ENCODE measurements at places on chromosomes 11 and 22.

DNA sequence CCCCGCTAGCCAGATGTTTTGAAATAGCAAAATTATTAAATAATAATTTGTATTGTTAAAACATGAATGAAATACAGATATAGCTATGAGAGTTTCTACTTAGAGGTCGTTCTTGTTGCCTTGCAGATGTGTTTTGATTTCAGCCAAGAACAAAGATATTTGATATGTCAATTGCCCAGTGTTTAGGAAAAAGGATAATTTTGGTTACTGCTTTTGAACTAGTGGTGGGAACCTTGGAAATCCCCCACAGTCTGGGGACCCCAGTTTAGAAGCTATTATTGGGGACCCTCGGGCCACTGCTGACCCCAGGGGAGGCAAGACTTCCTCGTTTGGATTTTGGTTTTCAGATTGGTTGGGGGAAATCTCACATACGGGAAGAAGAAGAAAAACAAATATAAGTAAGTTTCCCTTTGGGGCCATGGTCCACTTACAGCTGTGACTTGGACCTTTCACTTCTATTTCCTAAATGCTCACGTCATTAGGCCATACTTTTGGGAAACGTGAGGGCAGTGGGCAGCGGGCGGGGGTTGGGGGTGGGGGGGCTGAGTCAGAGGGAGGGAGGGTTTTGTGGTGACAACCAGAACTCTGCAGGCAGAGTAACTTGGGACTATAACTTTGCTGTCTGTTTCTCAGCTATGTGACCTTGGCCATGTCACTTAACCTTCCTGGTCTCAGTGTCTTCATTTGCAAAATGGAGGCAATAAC, 37.0 kb downstream of the LDLRAD3 start:
- DNase-seq, result peak; percentile 91
- no peaks in the 10 kb centered on the region for H3K27me3 ChIP-seq
- no peak overlapping the region for H3K4me3 ChIP-seq
- H3K4me1 ChIP-seq, result peaks cover 9% of the 10 kb centered on the region
- H3K36me3 ChIP-seq, result no peaks in the 10 kb centered on the region

GRCh38 chr11:101262995-101263394, 133.4 kb upstream of the PGR start:
- no peaks in the 10 kb centered on the region for H3K27me3 ChIP-seq
- H3K27ac ChIP-seq, result no peak overlapping the region
- H3K4me1 ChIP-seq, result no peaks in the 10 kb centered on the region

DNA sequence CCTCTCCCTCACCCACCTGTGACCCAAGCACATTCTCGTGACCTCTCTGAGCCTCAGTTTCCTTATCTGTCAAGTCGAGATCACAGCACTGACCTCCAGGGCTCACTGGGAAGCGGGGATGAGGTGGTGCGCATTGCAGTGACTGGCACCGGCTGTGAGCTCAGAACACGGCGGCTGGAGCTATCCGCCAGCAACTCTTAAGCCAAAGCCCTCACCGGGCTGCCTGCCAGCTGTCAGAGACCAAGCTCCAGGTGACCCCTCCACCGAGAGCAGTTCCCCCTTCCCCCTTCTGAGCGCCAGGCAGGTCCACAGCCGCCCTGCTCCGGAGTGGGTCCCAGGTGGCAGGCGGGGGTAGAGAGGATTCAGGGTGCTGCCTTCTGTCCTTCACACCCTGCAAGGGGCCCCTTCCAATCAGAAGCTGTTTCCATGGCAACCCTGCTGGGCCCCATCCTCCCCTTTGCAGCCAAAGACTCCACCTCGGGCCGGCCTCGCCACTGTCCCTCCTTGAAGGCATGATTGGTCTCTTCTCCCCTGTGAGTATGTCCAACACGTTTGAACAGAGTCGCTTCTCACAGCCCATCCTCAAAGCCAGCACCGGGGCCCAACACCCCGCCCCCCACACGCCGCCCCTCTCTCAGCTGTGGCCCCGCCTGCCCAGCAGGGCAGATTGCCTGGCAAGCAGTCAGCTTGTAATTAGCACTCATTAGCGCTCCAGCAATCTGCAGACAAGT, 98.7 kb downstream of the WNT7B start:
- no peaks in the 10 kb centered on the region for H3K36me3 ChIP-seq
- no peak overlapping the region for H3K27ac ChIP-seq
- no peaks in the 10 kb centered on the region for H3K4me1 ChIP-seq

DNA sequence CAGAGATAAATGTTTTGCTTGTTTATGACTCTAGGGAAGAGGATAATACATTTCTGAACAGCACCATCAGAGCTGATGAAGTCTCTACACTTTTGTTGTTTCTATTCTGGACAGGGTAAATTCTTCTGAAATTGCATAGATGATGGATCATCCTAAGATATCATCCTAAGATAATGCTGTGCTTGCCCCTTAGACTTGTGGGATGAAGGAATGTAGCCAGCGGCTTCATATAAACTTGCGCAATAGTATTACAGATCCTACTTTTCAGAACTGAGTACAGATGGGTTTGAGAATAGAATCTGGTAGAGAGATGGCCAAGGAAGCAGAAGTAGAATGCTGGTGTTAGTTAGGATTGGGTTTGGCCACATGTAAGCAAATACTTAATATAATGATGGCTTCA, 61.0 kb downstream of the NCAM1 start:
- no peak overlapping the region for H3K4me3 ChIP-seq
- no peak overlapping the region for H3K27ac ChIP-seq
- DNase-seq, result peak; percentile 58
- H3K4me1 ChIP-seq, result no peaks in the 10 kb centered on the region

DNA sequence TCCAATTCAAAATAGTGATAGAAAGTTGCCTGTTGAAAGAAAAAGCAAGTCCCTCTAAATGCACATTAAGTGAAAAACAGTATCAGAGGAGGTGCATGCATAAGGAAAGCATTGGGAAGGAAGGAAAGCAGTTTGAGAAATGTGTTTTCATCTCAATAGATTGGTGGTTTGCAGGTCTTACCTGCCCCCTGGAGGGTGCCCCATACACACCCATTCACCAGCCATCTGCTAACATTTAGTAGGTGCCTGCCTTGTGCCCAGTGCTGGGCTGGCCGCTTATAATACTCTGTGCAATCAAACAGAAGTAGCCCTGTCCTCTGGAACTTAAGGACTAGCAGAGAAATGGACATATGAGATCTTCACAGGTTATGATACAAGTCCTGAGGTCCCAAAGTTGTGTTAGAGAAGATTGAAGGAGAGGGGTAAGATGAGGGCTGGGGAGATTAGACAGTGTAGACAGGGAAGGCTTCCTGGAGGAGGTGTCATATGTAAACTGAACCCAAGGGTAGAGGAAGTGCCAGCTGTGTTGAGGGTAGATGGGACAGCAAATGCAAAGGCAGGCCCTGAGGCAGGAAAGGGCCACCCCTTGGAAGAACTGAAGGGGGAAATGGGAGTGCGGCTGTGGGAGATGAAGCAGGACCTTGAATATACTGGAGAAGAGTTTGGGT, 184.2 kb downstream of the MN1 start:
- H3K4me1 ChIP-seq, result no peaks in the 10 kb centered on the region
- DNase-seq, result no peak
- peaks cover 16% of the 10 kb centered on the region for H3K27me3 ChIP-seq
- no peak overlapping the region for H3K4me3 ChIP-seq
- no peaks in the 10 kb centered on the region for H3K36me3 ChIP-seq

- H3K4me3 ChIP-seq, result no peak overlapping the region
- peaks cover 36% of the 10 kb centered on the region for H3K4me1 ChIP-seq
- DNase-seq, result peak; percentile 91
- H3K27me3 ChIP-seq, result no peaks in the 10 kb centered on the region
- peak overlapping the region; percentile 97 for H3K27ac ChIP-seq
Observed at GRCh38 chr22:21942407-21943343, 10.0 kb downstream of the PPM1F start.

DNA sequence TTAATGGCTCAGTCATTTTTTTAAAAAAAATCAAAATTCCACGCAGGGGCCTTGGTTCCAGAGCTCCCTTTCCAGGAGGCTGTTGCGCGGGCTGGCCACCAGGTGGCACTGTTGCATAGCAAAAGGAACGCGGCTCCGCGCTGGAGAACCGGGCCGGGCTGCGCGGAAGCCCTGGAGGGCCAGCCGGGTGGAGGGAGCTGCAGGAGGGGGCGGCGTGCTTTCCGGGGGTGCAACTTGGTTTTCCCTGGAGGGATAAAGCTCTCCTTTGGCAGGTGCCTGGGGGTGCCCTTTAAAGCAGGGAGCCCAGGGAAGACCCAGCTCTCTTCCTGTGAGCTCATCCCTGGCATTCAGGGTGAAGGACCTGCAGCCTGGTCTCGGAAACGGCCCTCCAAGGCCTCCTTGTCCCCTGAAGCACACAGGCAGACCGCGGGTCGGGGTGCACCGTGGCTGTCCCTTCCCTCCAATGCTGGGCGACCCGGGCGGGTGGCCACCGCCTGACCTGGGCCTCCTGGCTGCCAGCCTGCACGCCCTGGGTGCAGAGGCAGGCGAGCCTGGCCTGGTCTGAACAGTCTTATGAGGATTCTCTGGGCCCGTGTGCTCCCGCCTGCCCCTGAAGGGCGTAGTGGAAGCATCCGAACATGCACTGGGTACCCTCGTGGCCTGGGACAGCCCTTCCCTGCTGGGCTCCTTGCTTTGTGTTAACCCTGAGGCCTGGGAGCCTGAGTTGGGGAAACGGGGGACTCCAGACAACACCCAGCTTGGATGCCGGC, 23.4 kb downstream of the KRTAP5-5 start:
- H3K27me3 ChIP-seq, result peaks cover 4% of the 10 kb centered on the region
- no peak overlapping the region for H3K27ac ChIP-seq
- H3K4me1 ChIP-seq, result no peaks in the 10 kb centered on the region
- no peak overlapping the region for H3K4me3 ChIP-seq
- peak; percentile 47 for DNase-seq

DNA sequence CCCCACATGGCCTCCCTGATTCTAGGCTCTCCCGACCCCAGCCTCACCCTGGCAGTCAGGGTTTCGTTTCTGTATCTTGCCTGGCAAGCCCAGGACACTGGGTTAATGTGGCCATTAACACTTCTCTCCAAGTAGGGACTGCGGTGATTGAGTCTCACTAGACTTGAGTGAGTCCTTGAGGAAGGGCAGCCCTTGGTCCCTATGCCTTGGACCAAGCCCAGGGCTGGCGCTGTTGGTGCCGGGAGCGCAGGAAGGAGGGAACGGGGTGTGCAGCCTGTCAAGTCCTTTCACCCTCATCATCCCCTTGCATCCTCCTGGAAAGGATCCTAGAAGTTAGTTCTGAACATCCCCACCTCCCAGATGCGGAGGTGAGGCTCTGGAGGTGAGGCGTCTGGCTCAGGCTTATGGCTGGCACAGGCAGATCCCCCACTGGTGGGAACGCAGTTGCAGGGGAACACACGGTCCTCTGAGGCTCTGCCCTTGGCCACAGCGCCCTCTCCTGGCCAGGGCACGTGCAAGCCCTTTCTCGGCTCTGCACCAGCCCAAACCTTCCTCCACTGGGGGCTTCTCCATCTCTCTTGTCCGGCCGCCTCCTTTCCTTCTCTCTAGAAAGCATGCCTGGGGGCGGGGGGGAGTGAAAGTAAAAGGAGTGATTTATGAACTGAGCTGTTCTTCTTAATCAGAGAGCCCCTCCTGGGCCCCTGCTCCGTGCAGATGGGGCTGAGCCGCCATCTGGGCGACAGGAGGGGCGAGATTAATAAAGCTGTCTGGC, 56.7 kb downstream of the TP53I11 start:
- peak; percentile 50 for DNase-seq
- no peak overlapping the region for H3K4me3 ChIP-seq

- H3K27ac ChIP-seq, result no peak overlapping the region
- peak; percentile 55 for DNase-seq
- H3K36me3 ChIP-seq, result no peaks in the 10 kb centered on the region
Observed at GRCh38 chr22:39496131-39496838, 5.8 kb upstream of the MIEF1 start.

DNA sequence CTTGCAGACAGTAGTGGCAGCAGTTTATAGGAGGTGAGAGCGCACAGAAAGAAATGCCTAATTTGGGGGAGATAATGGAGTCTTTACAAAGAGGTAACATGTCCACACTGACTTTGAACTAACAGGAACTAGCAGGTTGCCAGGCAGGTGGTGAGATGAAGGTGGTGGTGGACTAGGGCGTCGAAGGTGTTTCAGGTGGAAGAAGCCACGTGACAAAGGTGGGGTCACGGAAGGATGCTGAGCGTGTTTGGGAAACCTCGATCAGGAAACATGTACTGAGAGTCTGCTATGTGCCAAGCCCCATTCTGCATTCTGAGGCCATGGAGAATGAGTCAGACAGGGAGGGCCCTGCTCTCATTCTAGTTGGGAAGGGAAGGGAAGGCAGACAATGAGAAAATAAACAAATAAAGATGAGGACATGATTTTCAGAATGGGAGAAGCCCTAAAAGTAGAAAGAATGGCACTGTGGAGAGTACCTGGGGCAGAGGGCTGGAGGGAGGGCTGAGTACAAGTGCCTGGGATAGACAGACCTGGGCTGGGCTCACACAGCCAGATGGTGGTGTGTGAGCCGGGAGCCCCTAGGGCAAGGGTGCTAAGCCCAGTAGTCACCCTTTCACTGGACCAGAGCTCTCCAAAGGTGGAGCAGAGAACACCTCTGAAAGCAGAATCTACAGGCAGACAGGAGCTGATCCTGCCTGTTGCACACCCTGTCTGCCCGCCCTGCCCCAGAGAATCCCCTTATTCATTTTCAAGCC, 16.2 kb upstream of the NNMT start:
- no peaks in the 10 kb centered on the region for H3K36me3 ChIP-seq
- H3K27ac ChIP-seq, result no peak overlapping the region
- peak; percentile 64 for DNase-seq
- peaks cover 5% of the 10 kb centered on the region for H3K4me1 ChIP-seq

DNA sequence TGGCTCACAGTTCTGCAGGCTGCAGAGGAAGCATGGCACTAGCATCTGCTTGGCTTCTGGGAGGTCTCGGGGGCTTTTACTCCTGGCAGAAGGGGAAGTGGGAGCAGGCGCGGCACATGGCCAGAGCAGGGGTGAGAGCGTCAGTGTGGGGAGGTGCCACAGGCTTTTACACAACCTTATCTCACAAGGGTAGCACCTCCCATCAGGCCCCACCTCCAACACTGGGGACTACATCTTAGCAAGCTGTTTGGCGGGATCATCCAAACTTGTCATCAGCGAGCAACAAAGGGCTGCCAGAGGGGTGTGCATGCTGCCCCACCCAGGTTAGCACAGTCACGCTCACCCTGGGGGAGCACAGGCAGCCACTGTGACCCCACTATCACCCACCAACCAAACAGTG, 18.9 kb upstream of the YPEL1 start:
- peak overlapping the region; percentile 42 for H3K27ac ChIP-seq
- peak overlapping the region; percentile 20 for H3K4me3 ChIP-seq
- H3K27me3 ChIP-seq, result no peaks in the 10 kb centered on the region

DNA sequence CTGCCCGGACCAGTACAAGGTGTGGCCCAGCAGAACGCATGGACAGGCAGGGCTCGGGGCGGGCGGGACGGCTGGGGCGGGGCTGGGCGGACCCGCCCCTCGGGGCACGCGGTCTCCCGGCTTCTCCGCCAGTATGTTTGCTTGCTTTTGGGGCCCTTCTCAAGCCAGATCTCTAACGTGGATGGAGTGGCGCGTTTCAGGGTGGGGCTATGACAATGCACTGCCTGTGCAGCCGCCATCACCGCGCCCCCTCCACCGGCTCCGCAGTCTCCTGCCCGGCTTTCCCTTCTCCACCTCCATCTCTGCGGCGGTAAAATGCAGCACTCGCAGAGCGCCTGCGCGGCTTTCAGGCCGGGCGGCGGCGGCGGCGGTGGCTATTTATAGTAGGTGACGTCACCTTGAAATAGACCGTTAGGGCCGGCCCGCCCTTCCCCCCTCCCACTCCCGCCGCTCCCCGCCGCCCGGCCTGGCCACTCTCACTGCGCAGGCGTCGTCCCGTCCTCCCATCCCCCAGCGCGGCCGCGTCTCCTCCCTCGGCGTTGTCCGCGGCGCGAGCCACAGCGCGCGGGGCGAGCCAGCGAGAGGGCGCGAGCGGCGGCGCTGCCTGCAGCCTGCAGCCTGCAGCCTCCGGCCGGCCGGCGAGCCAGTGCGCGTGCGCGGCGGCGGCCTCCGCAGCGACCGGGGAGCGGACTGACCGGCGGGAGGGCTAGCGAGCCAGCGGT, at the start of gene YWHAH:
TSS of gene YWHAH (plus strand) at position 558 of the 722 bp plus-strand sequence. CDS start 199 bp downstream, outside the sequence.
- peak within 1 kb of the TSS; percentile 96 for H3K4me3 ChIP-seq
- peak; percentile 82 for DNase-seq
- H3K4me1 ChIP-seq, result peaks cover 7% of the 10 kb centered on the region
- H3K36me3 ChIP-seq, result peaks cover 2% of the 10 kb centered on the region
